ENCODE measurements at places on chromosomes 1 and 21.

DNA sequence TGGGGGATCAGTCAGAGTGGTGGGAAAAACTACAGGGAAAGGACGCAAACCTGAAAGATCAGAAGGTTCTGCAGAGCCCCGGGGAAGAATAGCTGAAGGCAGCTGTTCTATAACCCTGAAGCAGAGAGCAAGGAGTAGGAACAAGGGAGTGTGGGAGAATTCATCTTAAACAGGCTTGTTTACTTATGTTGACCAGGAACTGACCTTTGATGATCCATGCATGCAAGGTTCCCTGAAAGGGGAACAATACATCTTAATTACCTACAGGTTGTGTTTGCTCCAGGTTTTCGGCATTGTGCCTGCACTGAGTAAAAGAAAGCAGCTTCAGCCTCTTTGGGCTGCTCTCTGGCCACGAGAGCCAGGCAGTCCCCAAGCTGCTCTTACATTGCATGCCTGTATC lies 18.7 kb upstream of the FAM43B start:
- H3K27ac ChIP-seq = no peak overlapping the region
- DNase-seq = no peak
- H3K36me3 ChIP-seq = no peaks in the 10 kb centered on the region
- no peak overlapping the region for H3K4me3 ChIP-seq
- H3K4me1 ChIP-seq = no peaks in the 10 kb centered on the region

DNA sequence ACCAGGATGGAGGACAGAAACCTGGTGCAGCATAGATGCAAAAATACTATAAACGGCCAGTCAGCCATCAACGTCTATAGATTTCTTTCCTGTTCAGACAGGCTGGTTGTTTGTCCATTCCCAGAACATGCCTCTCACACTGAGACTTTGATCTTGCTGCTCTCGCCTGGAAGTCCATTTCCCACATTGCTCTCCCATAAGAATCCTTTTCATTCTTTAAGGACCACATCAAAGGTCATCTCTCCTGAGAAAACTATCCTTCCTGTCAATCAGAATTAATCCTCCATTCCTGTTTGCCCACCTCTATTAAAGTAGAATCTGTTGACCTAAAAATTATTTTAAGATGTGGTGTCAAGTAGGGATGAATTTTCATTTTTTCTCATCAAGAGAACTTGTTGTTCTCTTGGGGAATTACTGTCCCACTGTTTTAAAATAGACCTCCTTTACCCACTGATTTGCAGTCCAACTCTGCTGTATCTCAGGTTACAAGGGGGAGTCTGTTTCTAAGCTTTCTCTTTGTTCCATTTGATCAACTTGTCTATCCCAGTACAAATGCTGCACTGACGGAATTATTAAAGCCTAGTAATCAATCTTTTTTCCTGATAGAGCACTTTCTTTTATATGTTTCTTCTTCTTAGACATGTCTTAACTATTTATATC lies 172.7 kb downstream of the PATJ start:
- peaks cover 25% of the 10 kb centered on the region for H3K36me3 ChIP-seq
- no peak overlapping the region for H3K27ac ChIP-seq
- no peak for DNase-seq
- no peaks in the 10 kb centered on the region for H3K4me1 ChIP-seq
- H3K4me3 ChIP-seq = no peak overlapping the region

DNA sequence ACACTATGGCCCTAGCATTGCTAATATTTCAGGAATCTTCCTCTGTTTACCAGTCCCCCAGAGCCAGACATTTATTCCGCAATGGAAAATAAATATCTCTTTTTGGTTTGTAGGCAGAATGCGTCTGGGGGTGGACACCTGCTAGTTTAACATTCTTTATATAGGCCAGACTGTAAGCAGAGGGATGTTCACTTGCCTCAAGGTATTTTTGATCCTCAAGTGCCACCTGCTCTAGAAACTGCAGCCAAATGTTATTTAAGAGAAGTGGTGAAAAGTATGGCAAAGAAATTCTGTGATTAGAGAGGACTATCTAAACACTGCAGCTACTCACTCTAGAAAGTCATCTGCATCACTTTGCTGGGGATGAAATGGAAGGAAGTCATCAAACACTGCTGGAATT lies 164.7 kb downstream of the NEGR1 start:
- no peaks in the 10 kb centered on the region for H3K36me3 ChIP-seq
- H3K27me3 ChIP-seq = no peaks in the 10 kb centered on the region
- H3K4me1 ChIP-seq = no peaks in the 10 kb centered on the region
- no peak overlapping the region for H3K4me3 ChIP-seq

DNA sequence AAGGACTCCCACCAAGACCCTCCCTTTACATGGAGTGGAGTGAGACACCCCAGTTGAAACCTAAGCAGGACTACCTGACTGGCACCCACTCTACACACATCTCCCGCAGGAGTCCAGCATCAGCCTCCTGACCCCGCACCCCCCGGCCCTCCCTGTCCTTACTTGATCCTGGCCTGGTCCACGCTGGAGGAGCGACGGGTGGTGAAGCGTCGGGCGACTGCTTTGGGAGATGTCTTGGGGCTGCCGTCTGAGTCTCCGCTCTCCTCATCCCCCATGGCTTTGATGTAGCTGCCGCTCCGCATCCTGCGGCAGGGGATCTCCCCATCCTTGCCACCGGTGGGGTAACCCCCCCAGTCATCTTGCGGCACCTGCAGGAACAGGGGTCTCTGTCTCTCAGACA lies 29.5 kb downstream of the DLGAP3 start:
- no peak for DNase-seq
- peaks cover 16% of the 10 kb centered on the region for H3K27me3 ChIP-seq
- H3K27ac ChIP-seq = no peak overlapping the region
- H3K4me1 ChIP-seq = no peaks in the 10 kb centered on the region
- no peaks in the 10 kb centered on the region for H3K36me3 ChIP-seq

DNA sequence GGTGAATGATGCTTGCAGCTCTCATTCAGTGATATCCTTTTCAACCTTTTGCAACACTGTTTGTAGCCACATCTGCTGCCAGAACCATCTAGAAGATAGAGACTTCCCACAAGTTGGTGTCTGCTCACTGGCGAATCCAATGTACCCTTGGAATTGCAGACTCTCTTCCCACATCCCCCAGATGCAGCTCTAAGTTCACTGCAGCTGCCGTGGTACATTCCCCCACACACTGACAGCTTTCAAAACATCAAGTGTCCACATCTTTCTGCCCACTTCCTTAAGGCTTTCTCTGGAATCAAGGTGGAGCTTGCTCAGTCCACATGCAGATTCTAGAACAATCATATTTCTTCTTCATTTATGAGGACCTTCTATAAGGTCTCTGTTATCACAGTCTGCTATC lies 99.2 kb downstream of the PLPPR4 start:
- peaks cover 5% of the 10 kb centered on the region for H3K27me3 ChIP-seq
- H3K27ac ChIP-seq = no peak overlapping the region
- no peak for DNase-seq
- H3K4me1 ChIP-seq = no peaks in the 10 kb centered on the region
- H3K36me3 ChIP-seq = no peaks in the 10 kb centered on the region
- H3K4me3 ChIP-seq = no peak overlapping the region

DNA sequence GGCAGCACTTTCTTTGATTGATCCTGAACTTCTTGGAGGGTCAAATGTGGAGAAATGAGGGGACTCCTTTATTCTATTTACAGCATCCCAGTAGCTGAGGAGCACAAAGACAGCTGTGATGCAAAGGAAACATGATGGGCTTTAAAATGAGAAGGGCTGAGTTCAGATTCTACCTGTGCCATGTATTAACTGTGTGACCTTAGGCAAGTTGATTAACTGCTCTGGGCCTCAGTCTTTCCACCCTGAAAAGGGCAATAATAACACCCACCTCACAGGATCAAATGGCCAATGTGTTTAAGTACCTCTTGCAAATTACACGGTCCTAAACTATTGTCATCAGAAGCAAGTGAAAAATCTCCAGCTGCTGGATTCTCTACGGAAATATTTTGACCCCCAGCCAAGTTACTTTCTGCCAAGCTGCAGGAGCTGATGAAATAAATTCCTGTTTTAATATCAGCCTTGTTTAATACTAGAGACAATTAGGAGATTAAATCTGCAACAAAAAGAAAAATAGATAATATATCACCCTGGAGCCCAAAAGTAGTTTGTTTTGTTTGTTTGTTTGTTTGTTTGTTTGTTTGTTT lies 15.7 kb downstream of the TMEM81 start:
- H3K36me3 ChIP-seq = no peaks in the 10 kb centered on the region
- no peak overlapping the region for H3K4me3 ChIP-seq
- H3K27me3 ChIP-seq = no peaks in the 10 kb centered on the region
- DNase-seq = no peak
- H3K4me1 ChIP-seq = no peaks in the 10 kb centered on the region

DNA sequence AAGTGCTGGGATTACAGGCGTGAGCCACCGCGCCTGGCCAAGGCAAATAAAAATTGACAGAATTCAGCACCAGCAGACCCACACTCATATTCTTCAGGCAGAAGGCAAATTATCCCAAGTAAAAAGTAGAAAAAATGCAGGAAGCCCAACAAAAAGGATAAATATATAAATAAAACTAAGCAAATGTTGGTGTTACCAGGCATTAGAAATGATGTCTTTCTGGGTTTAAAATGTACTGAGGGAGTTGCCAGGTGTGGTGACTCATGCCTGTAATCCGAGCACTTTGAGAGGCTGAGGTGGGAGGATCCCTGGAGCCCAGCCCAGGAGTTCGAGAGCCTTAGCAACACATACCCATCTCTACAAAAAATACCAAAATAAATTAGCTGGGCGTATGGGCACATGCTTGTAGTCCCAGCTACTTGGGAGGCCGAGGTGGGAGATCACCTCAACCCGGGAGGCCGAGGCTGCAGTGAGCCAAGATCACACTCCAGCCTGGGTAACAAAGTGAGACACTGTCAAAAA lies 6.3 kb downstream of the INTS11 start:
- no peaks in the 10 kb centered on the region for H3K27me3 ChIP-seq
- peaks cover 7% of the 10 kb centered on the region for H3K36me3 ChIP-seq
- DNase-seq = no peak
- H3K27ac ChIP-seq = peak overlapping the region; percentile 63
- no peak overlapping the region for H3K4me3 ChIP-seq
